ENCODE measurements at places on chromosomes 7 and 10. TPM values are rescaled to one million over a fixed set of nuclear protein-coding genes. Genes with fewer than 3 reads are reported as not detected.

CYP26A1 gene
- not detected for total RNA-seq

DNAJC9 gene
- total RNA-seq = 63.6 TPM

ZNF727 gene
- 0.46 TPM for total RNA-seq

ARMH3 gene
- total RNA-seq = 23.6 TPM

DNA sequence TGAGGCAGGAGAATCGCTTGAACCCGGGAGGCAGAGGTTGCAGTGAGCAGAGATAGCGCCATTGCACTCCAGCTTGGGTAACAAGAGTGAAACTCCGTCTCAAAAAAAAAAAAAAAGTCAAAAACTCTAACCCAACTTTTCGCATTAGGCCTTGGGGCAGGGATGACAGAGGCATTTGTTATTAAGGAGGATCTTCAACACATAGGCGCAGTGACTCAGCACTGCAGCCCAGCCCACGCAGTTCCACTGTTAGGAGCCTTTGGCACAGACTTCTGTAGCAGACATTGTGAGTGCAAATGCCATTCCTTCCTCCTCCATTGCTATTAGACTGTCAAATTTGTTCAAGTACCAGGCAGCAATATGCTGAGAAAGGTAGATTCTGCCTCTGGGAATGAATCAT, 43.1 kb upstream of the KLHL7 start:
- no peak for DNase-seq

DNA sequence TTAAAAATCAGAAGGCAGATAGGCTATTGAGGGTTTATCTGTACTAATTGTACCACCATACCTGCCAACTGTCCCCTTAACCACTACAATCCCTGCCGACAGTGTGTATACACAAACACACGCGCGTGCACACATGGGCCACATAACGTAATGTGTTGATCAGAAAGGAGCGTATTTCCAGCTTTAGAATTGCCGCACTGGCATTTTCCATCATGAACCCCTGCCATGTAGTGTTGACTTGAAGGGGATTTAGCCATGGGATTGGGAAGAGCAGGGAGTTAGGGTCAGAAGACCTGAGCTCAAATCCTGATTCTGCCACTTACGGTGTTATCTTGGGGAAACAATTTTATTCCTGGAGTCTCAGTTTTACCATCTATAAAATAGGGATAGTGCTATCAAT, 158.9 kb downstream of the TCF7L2 start:
- DNase-seq = no peak

- DNase-seq = no peak
Observed at GRCh38 chr7:142352543-142352942, 94.7 kb upstream of the PRSS58 start.

Data from activated CD4-positive, alpha-beta T cell treated with anti-CD3 and anti-CD28 coated beads, Interleukin-2, amount 10 ng/mL, durations not matched to agents 7 days and 5 days (primary cell).